ENCODE measurements at places on chromosomes 3 and 15.

GRCh38 chr15:73504885-73505284, 61.9 kb downstream of the REC114 start:
- DNase-seq: no peak

DNA sequence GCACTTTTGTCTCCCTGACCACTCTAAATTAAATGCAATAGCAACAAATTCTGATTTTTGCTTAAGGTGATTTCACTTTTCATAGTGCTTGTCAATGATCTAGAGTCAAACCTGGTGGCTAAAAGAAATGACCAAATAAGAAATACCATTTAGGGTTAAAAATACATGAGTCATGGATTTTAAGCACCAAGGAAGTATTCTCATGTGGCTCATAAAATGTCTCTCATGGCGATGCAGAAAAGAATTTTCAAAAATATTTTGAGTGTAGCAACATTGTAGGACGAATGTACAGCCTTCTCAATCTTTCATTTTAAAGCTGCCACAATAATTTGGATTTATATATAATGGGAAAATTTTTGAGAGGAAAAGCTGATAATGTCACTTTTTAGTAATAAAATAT, 193.6 kb downstream of the EPHA3 start:
- peak; percentile 69 for DNase-seq

DNA sequence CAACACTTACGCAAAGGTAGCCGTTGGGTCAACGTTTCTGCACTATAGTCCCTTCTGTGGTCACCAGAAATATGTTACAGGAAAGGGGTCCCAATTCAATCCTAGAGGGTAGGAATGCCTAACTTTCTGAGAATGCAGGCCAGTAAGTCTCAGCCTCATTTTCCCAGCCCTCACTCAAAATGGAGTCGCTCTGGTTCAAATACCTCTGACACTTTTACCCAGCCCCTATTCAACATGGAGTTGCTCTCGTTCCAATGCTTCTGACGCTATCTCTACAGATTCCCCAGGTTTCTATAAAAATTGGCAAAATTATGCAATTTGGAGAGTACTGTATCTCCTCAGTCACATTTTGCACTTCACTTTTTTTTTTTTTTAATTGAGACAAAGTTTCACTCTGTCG, 39.7 kb downstream of the ZNF445 start:
- DNase-seq: no peak

- DNase-seq: no peak
Measured at GRCh38 chr15:56628893-56629532, 104.3 kb downstream of the ZNF280D start.

- peak; percentile 72 for DNase-seq
Measured at GRCh38 chr3:193970773-193971206, 165.2 kb upstream of the HES1 start.

DNA sequence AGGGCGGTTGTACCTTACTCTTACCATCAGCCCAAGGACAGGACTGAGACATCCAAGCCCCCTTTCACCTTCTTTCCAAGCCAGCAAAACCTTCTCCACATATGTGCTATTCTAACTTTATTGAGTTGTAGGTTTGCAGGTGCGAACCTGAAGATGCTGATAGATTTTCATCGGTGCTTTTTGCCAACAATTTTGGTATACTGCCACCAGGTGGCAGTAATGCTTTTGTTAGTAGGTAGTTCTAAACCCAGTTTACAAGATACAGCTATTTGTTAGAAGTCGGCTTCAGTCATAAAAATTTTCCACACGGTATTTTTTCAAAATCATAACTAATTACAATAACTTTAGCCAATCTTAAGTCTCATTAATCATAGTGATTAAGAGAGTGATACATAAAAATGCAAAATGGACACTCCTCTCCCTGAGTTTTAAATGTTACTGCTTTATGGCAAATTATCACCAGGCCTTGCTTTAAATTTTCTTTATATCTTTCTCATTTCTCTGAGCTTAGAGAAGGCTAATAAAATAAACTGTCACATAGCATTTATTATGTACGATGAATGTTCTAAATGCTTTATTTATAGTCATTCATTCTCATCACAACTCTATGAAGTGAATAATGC, 636 bp downstream of the TBC1D21 start:
- peak; percentile 50 for DNase-seq

DNA sequence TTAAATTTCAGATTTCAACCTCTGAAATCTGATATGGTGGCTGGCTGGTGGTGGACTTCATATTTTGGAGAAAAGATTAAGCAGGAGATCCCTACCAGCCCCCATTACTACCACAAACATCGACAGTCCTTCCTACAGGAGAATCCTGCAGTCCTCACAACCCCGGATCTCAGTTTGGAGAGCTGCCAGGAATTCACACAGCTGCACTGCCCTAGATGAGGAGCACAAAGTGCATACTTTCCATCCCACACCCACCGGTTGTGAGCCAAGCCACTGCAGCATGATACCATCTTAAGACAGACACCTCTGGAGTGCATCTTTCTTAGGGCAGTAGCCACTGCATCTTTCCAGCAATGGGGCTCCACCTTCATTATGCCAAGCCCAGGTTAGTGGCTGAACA, 185.5 kb upstream of the GPR149 start:
- DNase-seq: peak; percentile 25

DNA sequence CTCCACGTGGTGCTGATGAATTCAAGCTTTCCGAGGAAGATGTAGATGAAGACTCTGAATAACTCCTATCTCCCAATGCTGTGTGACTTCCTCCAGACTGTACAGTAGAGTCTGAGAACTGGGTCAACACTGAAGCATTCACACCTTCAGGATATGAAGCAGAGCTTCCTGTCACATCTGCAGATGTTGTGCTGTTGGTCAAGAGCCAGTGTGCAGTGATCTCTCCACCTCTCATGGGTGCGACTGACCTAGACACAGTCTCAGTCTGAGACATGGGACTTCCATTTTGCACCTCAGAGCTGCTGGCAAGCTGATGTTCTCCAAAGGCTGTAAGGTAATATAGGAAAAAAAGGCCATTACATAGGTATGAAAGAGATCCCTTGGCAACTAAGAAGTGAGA, 36.5 kb downstream of the HEG1 start:
- no peak for DNase-seq

DNA sequence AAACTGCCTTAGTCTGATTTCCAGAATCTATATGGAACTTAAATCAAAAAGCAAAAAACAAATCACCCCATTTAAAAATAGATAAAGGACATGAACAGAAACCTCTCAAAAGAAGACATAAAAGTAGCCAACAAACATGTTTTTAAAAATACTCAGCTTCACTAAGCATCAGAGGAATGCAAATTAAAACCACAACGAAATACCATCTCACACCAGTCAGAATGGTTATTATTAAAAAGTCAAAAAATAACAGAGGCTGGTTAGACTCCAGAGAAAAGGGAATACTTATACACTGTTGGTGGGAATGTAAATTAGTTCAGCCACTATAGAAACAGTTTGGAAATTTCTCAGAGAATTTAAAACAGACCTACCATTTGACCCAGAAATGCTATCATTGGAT, 367.9 kb downstream of the ZIC4 start:
- DNase-seq: peak; percentile 66

DNA sequence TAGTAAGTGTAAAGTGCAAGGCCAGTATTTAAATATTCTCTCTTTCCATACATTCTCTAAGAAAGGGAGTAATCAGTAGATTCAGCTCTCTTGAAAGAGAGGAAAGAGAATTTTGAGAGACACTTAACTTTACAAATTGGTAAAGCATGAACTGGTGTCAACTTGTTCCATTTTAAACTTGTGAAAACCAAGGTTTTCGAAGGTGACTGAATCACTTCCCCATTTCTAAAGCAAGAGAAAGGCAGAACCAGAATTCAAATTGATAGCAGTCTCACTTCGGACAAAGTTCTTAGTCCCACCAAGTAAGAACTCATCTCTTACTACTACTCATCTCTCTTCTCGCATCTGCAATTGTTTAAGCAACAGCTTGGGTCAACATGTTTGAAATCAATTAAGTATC, 22.4 kb downstream of the TJP1 start:
- DNase-seq: no peak

DNA sequence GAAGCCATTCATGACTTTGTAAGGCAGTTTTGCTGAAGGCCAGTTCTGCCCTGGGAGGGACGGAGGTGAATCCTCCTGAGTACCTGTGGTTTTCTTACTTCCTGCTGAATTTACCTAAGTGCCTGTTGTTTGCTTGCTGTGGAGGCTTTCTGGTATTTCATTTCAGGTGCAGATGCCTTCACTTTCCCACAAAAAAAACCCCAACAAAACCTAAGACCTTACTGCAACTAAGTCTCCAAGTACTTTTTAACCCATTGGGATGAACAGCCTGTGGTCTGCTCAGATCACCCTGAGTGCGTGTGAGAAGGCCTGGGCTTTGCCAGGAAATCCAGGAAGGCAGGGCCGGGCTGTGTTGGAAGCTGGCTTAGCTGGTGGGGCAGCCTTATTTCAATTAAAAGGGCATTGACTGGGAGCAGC, 65.3 kb downstream of the IGF1R start:
- no peak for DNase-seq

GRCh38 chr3:168548719-168549118, 453.0 kb upstream of the GOLIM4 start:
- no peak for DNase-seq

GRCh38 chr3:152380043-152380442, 111.3 kb downstream of the MBNL1 start:
- no peak for DNase-seq

DNA sequence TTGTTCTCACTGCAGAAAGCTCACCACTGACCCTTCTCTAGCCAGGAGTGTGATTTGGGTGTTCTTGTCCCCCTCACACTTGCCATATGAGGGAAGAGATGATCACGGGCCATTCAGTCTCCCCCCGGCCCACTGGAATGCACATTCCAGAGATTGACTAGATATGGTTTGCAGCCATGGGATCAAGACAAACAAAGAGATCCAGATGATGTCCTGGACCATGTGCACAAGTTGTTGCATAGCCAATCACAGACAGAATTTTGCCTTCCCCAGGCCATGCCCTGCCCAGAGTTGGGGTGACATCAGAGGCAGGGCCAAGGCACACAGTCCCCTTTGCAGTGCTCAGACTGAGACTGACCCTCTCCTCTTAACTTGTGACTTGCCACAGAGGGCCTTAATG, 14.8 kb downstream of the MUC13 start:
- peak; percentile 50 for DNase-seq

- DNase-seq: no peak
Measured at GRCh38 chr3:22729981-22730380, 473.1 kb upstream of the UBE2E2 start.

GRCh38 chr3:195031574-195032003, 239.4 kb downstream of the XXYLT1 start:
- no peak for DNase-seq

- peak; percentile 16 for DNase-seq
Measured at GRCh38 chr15:83174891-83175290, 32.7 kb downstream of the HDGFL3 start.

GRCh38 chr3:177862962-177863491, 665.7 kb upstream of the TBL1XR1 start:
- no peak for DNase-seq

Measured in fibroblast of upper back skin (primary cell).